Glomerular endothelial cell (primary cell): ENCODE measurements at places on chromosomes 13 and 19. TPM values are rescaled to one million over a fixed set of nuclear protein-coding genes. Genes with fewer than 3 reads are reported as not detected.
A peak's percentile ranks its signal among the peaks of the same experiment; 100 is the strongest.

The OR10H1 gene
- total RNA-seq, result not detected in 2 replicates

DNA sequence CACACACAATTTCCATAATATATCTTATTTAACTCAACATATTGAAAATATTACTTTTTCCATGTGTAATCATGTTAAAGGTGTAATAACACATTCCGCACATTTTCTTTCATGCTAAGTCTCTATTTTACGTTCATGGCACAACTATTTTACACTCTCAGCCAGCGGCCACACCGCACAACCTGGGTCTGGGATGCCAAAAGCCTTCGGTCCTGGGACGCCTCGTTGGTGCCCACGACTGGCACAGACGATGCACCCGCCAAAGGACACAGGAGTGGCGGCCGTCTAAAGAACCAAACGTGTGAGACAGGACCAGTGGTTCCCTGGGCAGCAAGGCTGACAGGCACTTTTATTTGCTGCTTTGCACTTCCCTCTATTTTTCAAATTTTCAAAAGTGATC, 10.0 kb upstream of the PROZ start:
- DNase-seq, result no peak

- no peak for DNase-seq
Observed at GRCh38 chr19:32691952-32692726, 518 bp downstream of the NUDT19 start.

DNA sequence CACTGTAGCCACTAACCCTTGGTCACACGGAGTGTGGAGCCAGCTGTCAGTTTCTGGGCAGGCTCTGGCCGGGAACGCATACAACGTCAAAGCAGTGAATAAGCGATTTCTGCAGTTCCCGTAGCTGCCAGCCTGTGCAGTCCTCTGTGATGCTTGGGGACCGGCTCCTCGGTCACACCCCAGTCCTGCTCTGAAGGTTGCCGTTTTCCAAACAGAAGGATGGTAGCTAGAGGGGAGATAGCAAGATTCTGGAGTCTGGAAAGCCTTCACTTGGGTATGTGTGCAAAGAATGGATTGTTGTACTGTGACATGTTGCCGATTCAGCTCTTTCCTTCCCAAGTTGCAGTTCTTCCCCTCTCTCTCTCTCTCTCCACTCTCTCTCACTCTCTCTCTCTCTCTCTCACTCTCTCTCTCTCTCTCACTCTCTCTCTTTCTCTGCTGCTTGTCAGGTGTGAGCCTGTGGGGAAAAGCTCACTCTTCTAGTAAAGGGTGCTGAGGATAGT, 38.7 kb upstream of the C1QTNF9 start:
- DNase-seq, result no peak

DNA sequence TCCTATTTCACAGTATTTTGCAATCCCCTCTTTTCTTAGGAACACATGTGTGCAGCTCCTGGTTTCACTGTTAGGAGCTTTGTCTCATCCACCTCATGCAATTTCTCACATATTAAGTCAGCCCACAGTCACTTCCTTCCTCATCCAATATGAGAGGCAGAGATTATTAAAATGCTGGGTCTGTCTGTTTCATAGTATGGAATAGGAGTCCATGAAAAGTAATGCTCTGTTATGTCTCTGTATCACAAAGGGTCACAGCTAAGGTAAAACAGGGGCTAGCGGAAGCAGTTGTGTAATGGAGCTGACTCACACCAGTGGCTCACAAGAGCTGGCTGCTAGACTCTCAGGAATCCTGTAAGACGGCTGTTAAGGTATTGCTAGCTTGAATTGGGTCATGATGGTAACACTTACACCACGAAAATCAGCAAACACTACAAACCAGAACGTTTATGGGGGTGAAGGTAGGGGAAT, 216.5 kb downstream of the EFNB2 start:
- peak; percentile 89 for DNase-seq

DNA sequence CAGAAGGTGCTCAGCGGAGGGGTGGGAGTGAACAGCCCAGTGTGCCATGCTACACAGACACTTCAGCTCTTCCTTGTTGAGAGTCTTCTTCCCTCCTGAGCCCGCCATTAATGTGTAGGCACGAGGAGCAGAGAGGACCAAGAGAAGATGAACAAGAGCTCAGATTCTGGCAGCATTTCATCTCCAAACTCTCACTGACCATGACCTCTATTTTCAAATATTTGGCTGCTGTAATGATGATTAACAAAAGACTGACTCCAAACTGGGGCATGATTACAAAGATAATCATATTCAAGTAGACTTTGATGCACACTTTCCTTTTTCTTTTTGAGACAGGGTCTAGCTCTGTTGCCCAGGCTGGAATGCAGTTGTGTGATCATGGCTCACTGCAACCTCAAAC, 236.5 kb downstream of the DCLK1 start:
- DNase-seq, result no peak

GRCh38 chr13:44710576-44710975, 134.4 kb upstream of the TSC22D1 start:
- peak; percentile 77 for DNase-seq

GRCh38 chr19:48477698-48478338, 8.6 kb downstream of the CYTH2 start:
- no peak for DNase-seq

GRCh38 chr19:44992336-44993163, 8.7 kb upstream of the RELB start:
- DNase-seq, result no peak

- no peak for DNase-seq
Observed at GRCh38 chr19:48844472-48844871, 8.2 kb upstream of the HSD17B14 start.
